ENCODE measurements at places on chromosomes 13 and 19.
A peak's percentile ranks its signal among the peaks of the same experiment; 100 is the strongest.

DNA sequence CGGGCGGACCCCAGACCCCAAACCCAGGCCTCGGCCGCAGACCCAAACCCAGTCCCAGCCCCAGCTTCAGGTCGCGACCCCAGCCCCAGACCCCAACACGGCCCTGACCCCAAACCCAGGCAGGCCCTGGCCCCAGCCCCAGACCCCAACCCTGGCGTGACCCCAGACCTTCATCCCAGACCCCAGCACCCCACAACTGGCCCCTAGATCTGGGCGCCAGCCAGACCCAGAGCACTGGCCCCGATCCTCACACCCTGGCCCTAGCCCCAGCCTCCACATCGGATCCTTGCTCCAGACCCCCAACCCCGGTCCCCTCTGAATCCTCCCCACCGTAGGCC is 7.5 kb downstream of the MBD3 start:
- no peak for DNase-seq

DNA sequence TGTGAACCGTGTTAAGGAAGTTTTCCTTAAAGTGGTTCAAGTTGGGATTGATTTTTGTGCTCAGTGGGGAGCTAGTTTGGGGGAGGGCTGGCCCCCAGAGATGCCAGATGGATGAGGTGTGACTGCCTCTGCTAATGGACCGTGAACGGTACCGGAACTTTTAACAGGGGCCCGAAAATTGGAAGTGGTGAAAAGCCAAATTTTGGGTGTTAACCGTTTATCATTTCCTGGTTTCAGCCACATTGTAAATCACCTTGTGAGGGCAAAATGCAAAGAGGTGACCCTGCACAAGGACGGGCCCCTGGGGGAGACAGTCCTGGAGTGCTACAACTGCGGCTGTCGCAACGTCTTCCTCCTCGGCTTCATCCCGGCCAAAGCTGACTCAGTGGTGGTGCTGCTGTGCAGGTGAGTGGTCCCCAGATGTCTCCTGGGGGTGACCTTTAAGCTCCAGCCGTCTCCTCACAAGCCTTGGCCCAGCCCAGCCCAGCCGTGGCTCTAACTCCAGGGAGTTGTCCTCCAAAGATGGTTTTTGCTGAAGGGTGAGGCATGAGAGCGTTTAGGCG is 18.2 kb downstream of the UPF1 start:
- DNase-seq: no peak

- no peak for DNase-seq
These were observed 26.5 kb downstream of the ZNF607 start for GRCh38 chr19:37692956-37693620.

DNA sequence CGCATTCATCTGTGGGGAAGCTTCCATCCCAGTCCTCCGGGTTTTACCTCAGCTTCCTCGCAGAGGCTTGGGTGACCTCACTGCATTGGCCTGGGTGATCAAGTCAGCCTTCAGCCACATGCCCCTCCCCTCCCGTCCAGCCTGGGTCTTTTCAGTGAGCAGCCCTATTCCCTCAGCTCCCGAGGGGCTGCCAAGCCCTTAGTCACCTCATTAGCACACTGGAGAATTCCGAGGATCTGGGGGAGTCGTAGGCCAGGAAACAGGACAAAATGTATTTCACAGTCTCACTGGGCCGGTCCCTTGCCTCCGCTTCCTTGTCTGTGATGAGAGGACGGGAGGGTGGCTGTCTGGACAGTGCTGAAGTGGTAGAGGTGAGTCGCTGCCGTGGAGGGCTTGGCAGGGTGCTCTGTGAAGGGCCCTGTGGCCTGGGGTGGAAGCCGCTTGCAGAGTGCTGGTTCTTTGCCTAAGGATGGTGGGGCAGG is 19.9 kb downstream of the KDM4B start:
- no peak for DNase-seq

- peak; percentile 55 for DNase-seq
These were observed 6.4 kb downstream of the EGLN2 start for GRCh38 chr19:40805258-40805868.

DNA sequence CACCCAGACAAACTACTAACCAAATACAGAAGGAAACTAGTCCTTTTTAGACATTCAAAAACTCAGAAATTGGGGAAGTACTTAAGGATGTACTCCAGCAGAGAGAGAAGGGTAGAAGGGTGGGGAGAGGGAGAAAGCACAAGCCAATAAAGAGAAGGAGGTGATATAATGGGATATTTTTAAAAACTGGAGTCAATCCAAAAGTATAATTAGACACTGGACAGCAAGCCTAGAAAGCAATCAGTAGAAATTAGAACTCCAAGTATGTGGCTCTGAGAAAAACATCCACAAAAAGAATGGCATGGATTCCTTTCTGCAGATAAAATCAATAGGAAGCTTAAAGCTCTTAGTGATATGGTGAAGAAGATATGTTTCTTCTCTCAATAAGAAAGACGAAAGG is 55.8 kb downstream of the PEPD start:
- no peak for DNase-seq

DNA sequence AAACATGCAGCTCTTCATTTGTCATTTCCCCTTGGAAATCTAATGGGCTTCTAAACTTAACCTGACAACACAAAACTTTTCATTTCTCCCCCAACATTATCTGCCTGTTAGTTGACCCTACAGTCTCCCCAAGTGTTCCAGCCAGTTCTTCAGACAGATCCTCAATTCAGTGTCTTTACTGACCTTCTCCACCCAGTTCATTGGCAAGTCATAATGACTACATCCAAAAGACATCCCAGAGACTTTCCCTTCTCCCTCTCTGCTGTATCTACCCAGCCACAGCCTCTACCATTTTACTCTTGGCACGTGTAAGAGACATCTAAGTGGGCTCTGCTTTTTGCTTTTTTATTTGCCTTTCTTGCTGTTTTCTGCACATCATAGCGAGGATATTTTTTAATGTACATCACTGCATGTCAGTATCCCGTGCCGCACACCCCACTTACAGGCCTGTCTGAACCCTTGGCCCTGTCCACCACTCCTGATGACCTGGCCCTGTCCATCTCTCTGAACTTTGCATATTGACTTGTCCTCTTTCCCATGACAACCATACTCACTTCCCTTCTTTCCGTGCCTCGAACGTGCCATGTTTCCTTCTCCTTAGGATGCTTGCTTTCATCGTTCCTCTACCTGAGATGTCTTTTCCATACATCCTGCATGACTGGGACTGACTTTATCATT is 391.9 kb downstream of the IRS2 start:
- no peak for DNase-seq

GRCh38 chr19:6707011-6707657 is 13.3 kb downstream of the C3 start:
- DNase-seq: no peak

- no peak for DNase-seq
These were observed 29.1 kb downstream of the MYO9B start for GRCh38 chr19:17104679-17105078.

DNA sequence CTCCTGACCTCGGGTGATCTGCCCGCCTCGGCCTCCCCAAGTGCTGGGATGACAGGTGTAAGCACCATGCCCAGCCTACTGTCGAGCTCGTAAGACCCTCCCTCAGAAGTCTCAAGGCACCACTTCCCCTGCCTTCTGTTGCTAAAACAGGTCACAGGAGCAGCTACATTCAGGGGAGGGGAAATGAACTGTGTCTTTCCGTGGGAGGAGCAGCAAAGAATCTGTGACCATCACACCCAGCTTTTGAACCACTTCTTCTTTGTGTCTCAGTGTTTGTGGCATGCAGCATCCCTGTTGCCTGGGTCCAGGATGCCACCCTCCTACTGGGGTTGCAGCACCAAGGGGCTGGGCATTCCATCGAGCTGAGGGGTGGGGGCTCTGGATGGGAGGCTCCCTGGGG is 7.7 kb upstream of the CSNK1G2 start:
- peak; percentile 46 for DNase-seq

DNA sequence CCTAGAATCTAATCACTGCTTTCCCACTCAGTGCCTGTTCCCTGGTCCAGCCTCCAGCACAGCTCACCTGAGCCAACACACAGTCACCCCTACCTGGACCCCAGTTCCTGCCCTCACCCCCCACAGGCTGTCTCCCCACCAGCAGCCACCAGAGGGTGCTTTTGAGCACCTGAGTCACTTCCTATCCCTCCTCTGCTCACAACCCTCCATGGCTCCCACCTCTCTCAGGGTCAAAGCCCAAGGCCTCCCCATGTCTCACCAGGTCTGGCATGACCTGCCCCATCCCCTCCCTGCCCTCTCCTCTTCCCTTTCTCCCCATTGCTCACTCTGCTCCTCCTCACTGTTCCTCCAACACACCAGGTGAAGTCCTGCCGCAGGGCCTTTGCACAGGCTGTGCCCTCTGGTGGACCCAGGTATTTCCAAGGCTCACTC is 7.1 kb upstream of the DPP9 start:
- peak; percentile 69 for DNase-seq

Data from CD4-positive, alpha-beta T cell treated with Interleukin-4 for 1 hour (primary cell).